ENCODE measurements at places on chromosomes 2 and 18. TPM values are rescaled to one million over a fixed set of nuclear protein-coding genes. Genes with fewer than 3 reads are reported as not detected.

CNGA3 gene
- 1.1 TPM for total RNA-seq

ID2 gene
- 176 TPM for total RNA-seq

EPB41L3 gene
- 120 TPM for total RNA-seq

UGT1A10 gene
- not detected for total RNA-seq

LHCGR gene
- not detected for total RNA-seq

IL36A gene
- total RNA-seq: not detected

SLC35F5 gene
- 237 TPM for total RNA-seq

C2orf80 gene
- not detected for total RNA-seq

MRPL30 gene
- 19.6 TPM for total RNA-seq

RETSAT gene
- 22.2 TPM for total RNA-seq

LOXL3 gene
- total RNA-seq: 11.6 TPM

KCNG2 gene
- not detected for total RNA-seq

KIAA2012 gene
- total RNA-seq: not detected

GRCh38 chr2:26850000-26850431 is 2.1 kb downstream of the DPYSL5 start:
- DNase-seq: peak; percentile 20

- DNase-seq: peak; percentile 49
Observed at GRCh38 chr2:218658671-218659257, 659 bp downstream of the ZNF142 start.

GRCh38 chr2:38070438-38070837 is 5.5 kb downstream of the CYP1B1 start:
- DNase-seq: no peak

DNA sequence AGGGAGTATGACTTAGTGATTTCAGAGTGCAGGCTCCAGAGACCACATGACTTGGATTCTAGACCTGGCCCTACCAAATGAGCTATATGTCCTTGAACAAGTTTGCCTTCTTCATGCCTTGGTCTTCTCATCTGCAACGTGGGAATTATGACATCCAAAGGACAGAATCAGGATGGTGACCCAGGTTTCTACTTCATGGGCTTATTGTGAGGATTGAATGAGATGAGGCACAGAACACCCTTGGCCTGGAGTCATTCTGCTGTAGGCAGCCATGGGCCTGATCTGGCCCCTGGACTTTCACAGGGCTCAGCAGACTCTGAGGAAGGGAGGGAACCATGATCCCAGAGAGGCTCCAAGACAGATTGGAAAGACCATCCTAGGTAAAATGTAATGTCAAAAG is 85.6 kb upstream of the HAAO start:
- DNase-seq: no peak

DNA sequence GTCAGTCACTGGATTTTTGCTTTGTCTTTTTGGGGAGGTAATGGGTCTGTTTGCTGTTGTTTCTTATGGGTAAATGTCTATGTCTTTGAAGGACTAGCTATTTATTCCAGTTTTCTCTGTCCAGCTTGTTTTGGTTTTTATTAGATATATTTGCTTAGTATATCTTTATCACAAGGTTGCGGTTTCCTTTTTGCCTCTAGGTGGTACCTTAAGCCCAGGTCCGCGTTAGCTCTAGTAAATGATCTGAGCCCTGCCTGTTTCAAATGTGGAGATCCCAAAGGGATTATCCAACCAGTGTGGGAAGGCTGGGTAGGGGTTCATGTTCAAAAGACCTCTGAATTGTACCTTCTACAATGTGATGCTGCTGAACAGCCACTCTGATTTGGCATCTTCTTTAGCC is 114.5 kb downstream of the MYO3B start:
- DNase-seq: no peak

DNA sequence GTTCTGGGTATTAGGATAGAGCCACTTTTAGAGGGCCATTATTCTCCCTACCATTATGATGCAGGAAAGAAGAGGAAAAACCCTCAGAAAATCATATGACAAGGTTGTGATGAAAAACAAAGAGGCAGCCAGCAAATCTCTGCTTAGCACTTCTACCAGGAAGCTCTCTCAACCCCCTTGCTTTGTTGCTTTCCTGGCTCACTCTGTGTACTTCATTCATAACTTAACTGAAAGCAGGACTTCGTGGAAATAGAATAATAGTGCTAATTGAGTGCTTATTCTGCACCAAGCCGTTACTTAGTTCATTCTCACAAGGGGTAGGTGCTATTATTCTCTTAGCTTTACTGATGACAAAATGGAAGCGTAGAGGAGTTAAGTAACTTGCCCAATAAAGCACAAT is 354.1 kb downstream of the HRH4 start:
- no peak for DNase-seq

- no peak for DNase-seq
Observed at GRCh38 chr2:58731488-58731869, 490.4 kb upstream of the FANCL start.

DNA sequence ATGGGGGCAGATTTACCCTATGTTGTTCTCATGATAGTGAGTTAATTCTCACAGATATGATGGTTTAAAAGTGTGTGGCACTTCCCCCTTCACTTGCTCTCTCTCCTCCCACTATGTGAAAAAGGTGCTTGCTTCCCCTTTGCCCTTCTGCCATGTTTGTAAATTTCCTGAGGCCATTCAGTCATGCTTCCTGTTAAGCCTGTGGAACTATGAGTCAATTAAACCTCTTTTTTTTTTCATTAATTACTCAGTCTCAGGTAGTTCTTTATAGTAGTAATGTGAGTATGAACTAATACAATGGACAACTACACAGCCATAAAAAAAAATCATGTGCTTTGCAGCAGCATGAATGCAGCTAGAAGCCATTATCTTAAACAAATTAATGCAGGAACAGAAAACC is 118.5 kb downstream of the CALCRL start:
- no peak for DNase-seq

DNA sequence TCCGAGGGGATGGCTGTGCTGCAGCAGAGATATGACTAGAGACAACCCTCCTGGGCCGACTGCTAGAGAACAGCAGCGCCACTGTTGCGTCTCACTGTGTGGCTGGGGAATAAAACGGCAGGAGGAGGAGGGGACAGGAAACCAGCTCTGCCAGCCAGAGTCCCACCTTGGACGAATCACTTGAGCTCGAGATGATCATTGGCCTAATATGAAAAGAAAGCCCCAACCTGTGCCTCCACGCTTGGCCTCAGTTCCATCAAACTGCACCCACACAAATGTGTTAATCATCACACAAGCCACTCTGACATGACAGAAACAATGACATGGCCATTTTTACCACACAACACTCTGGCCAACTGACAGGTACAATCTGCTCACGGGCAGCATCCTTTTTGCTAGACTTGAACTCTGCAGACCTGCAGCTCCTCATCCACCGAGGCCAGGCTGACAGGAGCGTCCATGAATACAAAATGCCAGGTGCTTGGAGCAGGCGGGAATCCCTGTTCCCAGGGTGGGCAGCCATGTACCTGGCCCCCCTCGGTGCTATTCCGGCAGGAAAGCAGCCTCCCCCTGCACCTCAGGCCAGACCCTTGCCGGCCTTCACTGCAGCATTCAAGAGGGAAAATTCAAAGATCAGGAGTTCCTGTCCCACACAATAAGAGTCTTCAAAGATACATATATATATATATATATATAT is 52.3 kb downstream of the PARD6G start:
- no peak for DNase-seq

- no peak for DNase-seq
Observed at GRCh38 chr18:51867767-51868166, 472.2 kb upstream of the DCC start.

GRCh38 chr2:204900487-204900886 is 355.2 kb downstream of the PARD3B start:
- no peak for DNase-seq

GRCh38 chr2:181258720-181259119 is 198.5 kb upstream of the ITGA4 start:
- no peak for DNase-seq

GRCh38 chr2:158573739-158574138 is 117.0 kb downstream of the PKP4 start:
- no peak for DNase-seq

- DNase-seq: no peak
Observed at GRCh38 chr2:85992611-85993010, 103.8 kb upstream of the ST3GAL5 start.

DNA sequence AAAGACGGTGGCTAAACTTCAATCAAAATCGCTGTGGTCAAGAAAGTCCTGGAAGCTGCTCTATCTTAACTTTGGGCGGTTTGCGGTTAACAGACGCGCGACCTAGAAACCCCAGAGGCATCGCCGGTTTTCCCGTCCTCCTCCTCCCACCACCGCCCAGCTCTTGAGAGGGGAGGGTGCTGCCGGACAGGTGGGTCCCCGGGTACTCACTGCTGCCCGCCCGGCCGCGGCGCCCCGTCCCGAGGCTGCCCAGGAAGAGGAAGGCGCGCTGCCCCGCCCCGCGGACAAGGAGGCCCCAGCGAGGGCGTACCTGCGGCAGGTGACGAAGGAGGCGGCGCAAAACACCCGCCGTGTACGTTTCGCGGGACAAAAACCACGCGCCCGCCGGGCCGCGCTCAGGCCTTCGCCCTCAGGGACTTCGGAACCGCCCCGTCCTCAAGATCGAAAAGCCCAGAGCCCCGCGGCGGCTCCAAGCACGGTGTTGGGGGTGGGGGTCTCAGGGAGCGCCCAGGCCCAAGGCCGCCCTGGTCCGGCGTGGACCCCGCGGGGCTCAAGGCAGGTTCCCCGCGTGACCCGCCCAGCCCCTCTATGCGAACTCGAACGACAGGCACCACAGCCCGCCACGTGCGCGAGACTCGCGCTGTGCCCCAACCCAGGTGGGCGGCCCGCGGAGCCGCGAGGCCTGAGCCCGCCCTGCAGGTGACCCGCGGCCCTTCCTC is at the start of gene SH3YL1:
Gene SH3YL1, minus strand, starts transcription at position 259 of the 719 bp plus-strand sequence. Its CDS starts 48 bp downstream, at position 211.
- peak; percentile 91 for DNase-seq

- no peak for DNase-seq
Observed at GRCh38 chr2:53985646-53986045, 14.9 kb upstream of the PSME4 start.

DNA sequence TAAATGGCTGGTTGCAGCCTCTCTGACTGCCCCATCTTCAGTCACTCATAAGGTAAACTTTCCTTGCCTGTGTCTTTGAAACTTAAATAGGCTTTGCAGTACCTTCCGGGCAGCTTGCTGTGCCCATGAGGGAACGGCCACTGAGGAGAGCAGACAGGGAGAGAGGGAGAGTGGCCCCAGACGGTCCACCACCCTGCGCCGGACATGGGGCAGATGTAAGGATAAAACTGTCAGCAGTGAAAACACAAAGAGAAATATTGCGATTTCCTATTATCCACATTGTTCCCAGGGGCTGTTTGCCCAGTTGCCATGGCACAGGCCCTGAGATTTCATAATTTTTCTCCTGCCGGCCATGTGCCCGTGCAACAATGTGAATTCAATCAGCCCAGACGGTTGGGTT is 265.9 kb upstream of the SALL3 start:
- DNase-seq: no peak

GRCh38 chr2:104703669-104704068 is 150.2 kb upstream of the POU3F3 start:
- DNase-seq: no peak

GRCh38 chr18:48027401-48027963 is 97.0 kb upstream of the SMAD2 start:
- no peak for DNase-seq

DNA sequence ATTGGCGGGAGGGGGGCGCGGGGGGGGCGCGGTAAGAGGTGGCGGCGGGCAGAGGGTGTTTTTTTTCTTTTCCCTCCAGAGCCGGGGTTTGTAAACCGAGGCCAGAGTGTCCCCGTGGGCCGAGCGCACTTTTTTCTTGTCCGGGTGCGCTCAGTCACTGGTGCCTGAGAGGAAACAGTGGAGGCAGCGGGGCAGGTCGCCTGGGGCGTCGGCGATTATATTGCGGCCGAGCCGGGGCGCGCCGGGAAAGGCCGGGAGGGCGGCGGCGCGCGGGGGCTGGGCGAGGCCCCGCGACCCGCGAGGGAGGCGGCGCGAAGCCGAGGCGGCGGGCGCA is 275 bp downstream of the HOXD8 start:
- DNase-seq: no peak

DNA sequence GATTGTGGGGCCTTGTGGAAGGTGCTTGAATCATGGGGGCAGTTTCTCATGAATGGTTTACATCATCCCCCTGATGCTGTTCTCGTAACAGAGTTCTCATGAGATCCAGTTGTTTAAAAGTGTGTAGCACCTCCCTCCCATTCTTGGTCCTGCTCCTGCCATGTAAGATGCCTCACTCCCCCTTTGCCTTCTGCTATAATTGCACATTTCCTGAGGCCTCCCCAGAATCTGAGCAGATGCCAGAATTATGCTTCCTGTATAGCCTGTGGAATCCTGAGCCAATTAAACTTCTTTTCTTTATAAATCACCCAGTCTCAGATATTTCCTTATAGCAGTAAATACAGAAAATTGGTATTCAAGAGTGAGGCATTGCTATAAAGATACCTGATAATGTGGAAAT is 15.6 kb upstream of the WDR75 start:
- no peak for DNase-seq

DNA sequence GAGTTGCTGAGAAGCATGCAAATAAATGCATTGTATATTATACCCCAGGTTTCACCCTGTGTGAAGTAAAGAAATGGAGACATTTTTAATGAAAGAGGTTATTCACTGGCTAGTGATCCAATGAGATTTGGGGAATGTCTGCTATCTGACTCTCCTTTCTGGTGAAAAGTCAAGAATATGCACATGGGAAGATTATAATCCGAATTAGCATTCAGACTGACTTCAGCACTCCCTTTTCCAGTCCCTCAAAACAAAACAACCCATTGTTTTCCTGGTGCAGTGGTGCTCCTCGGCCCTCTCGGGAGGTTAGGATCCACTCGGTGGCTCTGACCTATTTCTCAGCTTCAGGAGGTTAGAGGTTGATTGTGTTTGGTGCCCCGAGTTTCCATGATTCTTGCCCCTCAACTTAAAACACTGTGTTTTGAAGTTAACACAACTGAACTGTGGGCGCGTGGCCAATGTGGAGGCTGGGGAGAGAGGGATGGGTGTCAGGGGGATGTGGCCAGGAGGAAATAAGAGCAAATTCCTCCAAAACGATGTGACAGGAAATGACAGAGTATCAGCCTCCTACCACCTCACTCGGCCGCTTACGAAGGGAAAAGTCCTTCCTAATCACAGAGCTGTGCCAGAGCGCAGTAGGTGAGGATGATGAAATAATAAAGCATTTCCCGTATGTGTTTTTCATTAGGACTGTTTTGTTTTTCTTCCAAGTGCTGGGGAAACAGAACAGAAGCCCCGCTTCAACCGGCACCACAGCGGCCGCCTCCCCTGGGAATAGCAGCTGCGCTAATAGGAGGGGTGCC is 440.1 kb downstream of the MTX2 start:
- peak; percentile 45 for DNase-seq

GRCh38 chr2:2834105-2834504 is 503.0 kb upstream of the MYT1L start:
- DNase-seq: no peak

GRCh38 chr2:120230515-120231471 is 7.6 kb upstream of the TMEM185B start:
- DNase-seq: peak; percentile 64

DNA sequence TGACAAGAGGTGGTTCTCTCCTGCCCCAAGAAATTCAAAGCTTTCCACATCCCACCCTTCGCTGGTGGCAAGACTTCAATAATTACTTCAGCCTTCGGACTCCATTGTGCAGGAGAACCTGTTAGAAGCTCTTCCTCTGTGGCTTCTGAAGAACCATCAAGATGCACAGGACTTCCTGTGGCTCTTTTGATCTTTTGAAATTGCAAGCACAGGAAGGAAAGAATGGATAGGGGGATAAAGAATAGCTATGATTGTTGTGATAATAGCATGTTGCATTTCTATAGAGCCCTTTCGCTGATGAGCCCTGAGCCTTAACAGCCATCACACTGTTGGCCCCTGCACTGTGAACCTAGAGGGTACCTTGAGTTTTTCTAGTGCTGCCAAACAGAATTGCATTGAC is 7.4 kb downstream of the EPAS1 start:
- no peak for DNase-seq

Measured in stomach (tissue), 19 donors.